GM04503 (cell line): ENCODE measurements at places on chromosomes 4 and X.

GRCh38 chrX:110143454-110144210 lies 140.7 kb downstream of the TMEM164 start:
- DNase-seq: no peak

- no peak for DNase-seq
These were observed 6.1 kb downstream of the SPATA18 start for GRCh38 chr4:52057196-52057595.

DNA sequence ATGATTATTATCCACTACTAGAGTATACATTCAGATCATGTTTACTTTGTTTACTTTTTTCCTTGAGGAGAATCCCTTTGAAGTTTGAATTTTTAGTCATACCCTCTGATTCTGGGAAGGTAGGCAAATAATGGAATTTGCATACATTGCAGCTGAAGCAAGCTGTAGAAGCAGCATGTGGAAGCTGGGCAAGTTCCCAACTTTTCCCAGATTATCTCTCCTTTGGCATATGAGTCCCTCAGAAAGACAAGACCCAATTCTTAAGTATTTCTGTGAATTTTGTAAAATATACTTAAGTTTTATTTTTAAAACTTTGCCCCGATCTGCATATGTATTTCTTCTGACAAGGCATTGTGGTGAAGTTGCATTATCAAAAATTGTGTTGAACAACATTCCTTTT lies 94.9 kb downstream of the CNKSR2 start:
- DNase-seq: no peak

DNA sequence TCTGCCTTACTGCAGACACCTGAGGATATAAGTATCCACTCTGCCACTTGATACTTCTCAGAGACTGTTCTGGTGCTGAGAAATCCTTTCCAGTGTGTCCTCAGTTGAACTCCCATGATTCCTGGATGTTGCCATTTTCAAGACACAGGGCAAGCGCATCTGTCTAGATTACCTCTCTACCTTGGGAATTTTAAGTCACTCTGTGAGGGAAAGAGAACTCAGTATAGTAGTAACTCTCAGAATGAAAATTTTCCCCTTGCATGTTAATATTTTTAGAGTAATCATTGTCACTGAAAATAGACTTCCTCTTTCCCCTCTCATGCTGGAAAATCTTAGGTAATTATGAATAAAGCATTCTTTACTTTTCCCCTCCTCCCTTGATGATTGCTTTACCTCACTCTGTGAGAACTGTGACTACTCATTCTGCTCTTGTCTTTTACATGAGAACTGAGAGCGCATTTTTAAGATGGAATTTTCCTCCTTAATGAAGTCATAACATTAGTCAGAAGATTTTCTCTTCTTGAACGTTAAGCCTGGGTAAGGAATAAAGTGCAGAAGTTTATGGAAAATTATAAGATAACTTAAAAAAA lies 45.0 kb downstream of the TET2 start:
- DNase-seq: no peak

DNA sequence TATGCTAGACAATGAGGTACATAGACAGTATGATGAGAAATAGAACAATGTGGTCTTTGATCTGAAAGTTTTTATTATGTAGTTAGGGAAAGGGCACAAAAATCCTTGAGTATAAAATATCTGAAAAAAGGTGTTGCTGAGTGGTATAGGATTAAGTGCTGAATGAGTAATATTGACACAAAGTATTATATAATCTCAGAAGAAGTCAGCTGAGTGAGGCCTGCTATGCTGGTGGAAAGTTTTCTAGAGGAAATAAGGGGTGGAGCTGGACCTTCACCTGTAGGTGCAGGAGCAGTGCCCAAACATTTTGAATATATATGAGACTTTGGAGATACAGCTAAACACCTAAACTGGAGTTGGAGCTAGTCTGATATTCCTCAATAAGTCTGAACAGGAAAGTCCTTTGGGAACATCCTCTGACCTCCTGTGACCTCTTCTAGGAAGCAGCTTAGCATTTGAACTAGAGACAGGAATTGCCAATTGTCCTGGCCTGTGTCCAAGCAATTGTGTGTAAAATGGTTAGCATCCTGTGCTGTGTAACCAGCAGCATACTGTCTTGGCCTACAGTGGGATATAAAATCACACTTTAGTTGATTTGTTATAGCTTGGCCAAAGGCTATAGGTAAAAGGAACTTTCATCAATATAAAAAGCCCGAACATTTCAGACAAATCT lies 285.3 kb downstream of the ANKRD50 start:
- no peak for DNase-seq

DNA sequence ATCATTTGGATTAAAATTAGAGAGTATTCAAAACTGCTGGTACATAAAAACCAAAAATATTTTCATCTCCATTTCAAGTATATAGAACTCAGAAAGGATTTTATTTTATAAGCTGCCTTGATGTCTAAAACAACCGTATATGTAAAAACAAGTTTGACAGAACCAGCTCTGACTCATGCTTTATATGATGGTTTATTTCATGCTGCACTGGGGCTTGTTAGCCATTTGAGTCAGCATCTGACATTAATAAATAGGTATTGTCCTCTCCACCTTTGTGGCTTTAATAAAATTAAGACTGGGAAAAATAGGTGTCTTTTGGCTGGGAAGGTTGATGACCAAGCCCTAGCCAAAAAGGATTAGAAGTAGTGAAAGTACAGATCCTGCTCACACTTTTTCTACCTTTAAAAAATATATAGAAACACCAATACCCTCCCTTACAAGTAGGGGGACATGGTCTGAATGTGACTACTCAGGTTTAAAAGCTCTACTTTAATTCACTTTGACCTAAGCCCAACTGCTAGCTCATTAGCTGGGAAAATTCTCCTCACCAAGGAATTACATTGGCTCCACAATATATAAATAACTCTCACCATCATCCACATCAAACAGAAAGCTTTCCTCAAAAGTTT lies 228.1 kb downstream of the ADAMTS3 start:
- DNase-seq: no peak

DNA sequence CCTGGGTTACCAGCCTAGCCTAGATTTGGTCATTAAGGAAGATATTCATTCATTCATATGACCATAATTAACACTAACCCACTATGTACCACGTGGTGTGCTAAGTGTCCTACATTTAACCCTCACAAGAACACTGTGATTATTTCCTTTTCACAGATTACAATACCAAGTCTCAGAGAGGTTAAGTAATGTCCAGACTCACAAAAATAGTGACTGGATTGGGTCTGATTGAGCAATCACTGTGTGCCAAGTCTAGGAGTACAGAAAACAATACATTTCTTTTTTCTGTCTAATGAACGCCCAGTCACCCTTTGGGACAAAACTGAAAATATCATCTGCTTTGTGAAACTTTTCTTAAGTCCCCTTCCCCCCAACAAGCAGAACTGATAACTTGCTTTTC lies 7.6 kb upstream of the DLG3 start:
- DNase-seq: no peak

DNA sequence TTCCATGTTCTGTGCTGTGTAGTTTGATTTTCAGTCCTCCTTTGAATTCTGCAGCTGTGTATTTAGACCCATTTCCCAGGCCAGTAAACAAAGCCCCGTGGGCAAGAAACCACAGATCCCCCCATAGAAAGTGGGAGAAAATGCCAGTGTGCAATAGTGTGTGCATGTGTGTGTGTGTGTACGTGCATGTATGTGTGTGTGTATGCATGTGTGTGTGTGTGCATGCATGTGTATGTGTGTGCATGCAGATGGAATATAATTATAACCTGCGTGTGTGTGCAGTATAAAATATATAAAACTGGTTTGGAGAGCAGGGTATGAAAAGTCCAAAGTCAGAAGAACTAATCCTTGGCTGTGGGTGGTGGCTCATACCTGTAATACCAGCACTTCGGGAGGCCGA lies 5.2 kb upstream of the CD99 start:
- no peak for DNase-seq

- no peak for DNase-seq
These were observed 109.4 kb upstream of the MAP3K15 start for GRCh38 chrX:19624739-19625138.

DNA sequence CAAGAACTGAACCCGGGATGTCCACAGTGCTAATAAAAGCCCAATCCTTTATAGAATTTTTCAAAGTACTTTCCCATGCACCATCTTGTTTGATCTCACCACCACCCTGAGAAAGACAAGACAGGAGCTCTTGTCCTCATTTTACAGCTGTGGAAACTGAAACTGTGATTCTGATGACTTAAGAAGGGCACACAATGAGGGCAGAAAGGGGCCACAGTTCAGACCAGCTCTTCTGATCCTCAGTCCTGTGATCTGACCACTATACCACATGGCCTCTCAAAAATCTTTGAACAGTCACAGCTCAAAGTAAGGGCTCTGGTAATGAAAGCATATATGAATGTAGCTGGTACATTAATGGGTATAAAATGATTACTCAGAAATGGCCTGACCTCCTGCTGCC lies 127.3 kb upstream of the CPEB2 start:
- no peak for DNase-seq

- no peak for DNase-seq
These were observed 8.3 kb downstream of the ZIC3 start for GRCh38 chrX:137574102-137574783.

DNA sequence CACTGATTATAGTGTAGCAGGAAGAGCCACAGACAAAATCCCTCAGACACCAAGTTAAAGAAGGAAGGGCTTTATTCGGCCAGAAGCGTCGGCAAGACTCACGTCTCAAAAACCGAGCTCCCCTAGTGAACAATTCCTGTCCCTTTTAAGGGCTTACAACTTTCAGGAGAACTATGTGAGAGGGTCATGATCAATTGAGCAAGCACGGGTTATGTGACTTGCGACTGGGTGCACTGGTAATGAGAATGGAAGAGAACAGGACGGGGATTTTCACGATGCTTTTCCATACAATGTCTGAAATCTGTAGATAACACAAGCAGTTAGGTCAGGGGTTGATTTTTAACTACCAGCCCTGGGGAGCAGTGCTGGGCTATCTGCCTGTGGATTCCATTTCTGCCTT lies 116.7 kb downstream of the MFAP3L start:
- no peak for DNase-seq
